ENCODE measurements at places on chromosomes 6 and 20. TPM values are rescaled to one million over a fixed set of nuclear protein-coding genes. Genes with fewer than 3 reads are reported as not detected.

AKIRIN2 gene
- 48.7 TPM for total RNA-seq

NKX2-2 gene
- total RNA-seq: not detected

PSORS1C1 gene
- total RNA-seq: 0.19 TPM

NMBR gene
- total RNA-seq: not detected
